CMK (cell line): ENCODE measurements at places on chromosomes 12 and 14.

DNA sequence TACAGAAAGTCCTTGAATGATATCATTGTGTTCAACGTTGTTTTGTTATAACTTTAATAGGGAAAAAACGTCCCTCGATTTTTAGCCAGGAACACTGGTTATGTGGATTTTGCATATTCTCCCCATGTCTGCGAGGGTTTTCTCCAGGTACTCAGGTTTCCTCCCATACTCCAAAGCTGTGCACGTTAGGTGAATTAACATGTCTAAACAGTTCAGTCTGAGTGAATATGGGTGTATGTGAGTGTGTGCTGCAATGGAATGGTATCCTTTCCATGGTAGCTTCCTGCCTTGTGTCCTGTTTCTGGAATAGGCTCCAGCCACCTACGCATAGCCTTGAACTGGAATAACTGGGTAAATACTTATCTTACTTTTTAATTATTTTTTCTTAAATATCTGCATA is 810.8 kb upstream of the ATXN7L3B start:
- DNase-seq = no peak

GRCh38 chr14:84937016-84937415 is 592.9 kb upstream of the FLRT2 start:
- no peak for DNase-seq

GRCh38 chr14:103949131-103949790 is 6.9 kb upstream of the RD3L start:
- DNase-seq = no peak

DNA sequence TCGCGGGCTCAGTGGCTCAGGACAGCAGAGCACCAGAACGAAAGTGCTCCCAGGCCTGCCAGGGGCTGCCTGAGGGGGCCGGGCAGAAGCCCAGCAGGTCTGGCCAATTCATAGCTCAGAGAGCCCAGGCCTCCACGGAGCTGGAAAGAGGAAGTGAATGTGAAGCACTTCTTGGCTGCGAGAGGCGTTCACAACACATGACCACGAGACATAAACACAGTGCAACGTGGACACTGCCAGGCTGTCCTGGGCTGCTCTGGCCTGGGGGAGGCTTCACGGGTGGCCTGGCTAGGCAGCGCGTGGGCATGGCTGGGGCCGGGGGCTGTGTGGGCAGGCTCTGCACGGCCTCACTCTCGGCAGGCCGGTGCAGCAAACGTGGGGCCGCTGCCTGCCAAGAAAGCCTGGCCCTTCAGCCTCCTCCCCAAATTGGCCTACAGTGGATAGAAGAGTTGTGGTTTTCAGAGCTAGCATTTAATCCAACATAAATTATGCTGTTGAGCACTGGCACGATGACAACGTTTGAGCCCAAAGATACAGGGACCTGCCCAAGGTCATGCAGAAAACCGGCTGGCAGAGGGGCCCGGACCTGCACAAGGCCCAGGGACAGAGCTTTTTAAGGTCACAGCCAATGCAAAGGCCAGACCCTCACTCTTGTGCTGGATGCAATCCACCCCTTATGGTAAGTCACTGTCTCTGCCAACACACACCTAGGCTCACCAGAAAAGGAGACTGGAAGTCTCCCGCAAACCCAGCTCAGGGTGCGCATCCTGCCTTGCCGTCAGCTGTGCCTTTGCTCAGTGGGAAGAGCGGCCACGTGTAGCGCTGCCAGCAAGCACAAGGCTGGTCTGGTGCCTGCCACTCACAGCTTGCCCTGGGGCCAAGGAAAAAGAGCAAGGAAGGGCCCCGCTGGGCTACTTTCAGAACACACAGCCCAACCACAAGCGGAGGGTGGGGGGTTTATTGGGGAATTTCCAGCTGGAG is 8.6 kb downstream of the SLC25A29 start:
- DNase-seq = no peak

DNA sequence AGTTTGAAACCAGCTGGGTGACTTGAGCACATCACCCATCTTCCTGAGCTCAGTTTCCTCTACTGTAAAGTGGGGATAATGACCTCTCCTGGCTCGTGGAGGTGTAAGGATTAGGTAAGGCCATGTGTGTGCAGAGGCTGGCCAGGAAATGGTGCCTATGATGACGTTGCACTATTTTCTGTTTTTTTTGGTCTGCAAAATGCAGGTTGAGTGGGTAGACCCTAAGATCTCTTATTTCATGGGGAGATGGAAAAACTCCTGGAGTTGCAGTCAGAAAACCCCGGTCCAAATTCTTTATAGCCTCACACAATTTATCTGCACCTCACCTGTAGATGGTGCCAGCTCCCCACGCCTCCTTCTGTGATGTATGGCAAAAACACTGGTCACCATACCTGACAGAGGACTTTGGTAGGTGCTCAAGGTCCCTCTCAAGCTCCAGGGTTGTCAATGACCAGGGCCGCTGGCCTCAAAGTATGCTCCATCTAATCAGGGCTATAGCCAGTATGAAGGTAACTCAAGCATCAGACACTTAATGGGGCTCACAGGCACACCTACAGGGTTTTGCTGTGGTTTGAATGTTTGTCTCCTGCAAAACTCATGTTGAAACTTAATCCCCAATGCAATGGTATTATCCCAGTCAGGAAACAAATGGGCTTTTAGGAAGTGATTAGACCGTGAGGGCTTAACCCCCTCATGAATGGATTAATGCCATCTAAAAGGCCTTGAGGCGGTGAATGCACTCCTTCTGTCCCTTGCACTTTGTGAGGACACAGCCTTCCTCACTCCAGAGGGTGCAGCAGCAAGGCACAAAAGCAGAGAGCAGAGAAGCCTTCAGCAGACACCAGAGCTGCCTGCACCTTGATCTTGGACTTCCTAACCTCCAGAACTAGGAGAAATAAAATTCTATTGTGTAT is 17.6 kb downstream of the C14orf132 start:
- DNase-seq = no peak

DNA sequence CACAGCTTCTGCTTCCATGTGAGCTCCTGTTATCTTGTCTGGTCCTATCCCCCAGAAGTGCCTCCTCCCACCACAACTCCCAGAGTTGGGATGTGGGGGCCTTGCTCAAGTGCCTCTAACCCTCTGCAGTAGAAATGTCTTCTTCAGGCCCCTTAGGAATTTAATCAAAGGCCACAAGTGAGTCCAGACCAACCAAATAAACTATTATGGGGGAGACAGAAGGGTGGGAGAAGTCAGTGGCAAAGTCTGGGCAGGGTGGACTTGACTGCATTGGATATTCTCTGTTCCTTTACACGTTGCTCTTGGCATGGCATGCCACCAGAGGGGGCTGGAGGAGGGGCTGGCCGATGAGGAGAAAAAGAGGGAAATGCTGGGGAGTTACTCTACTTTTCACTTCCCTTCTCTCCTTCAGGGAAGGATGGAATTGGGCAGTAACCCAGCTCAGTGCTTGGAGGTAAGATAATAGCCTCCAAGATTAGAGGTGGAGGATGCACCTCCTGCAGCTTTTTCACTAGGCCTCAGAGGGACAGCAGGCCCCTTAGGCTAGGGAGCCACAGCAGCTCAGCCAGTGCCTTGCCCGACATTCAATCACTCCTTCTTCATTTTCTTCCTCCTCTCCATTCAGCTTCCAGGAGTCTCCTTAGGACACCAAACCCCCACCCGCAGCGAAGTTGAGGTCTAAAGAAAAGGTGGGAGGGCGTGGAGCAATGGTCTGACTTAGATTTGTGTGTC is 1.2 kb upstream of the AP1G2 start:
- no peak for DNase-seq

DNA sequence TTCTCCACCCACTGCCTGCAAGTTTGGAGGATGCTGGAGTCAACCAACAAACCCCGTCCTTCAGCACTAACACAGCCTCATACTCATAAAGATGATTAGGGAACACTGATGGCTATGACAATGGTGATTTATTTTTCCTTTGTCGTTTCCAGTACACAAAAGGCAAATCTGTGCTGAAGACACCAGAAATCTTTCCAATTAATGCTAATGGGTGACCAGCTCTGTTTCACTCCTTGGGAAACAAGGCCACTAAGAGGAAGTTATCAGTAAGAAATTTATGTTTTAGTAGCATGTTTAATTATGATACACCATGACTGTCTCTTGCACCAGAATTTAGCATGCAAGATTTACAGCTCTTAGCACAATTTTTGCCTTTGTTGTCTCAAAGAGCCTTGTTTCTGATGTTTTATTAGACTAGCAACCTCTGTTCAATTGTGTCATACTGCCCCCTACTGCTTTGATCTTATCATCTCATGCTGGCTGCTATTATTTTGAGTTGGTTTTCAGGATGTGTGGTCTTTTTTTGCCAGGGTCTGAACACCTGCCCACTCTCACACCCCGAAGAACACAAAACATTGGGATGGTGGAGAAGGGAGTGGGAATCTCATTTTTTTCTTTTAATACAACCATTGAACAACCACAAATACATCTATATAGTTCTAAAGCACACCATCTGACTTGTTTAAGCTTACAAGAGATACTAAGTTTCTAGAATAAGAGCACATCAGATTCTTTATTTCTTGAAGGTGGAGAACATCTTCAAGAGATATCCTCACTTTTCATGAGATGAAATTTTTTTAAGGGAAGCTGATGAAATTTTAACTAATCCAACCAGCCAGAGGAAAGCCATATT is 160.9 kb downstream of the SPTSSA start:
- peak; percentile 3 for DNase-seq

DNA sequence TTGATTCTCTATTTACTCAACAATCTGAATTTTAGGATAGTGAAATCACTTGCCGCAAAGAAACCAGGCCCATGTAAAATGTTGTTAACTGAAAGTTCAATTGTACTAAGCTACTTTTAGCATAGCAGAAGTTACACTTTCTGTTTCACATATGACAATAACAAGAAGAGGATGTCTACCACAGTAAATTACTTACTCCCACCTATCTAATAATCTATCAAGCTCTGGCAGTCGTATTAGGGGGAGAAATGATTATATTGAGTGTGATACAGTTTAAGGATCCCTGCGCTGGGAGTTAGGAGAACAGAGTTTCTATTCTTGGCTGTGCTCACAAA is 66.5 kb upstream of the CAND1 start:
- DNase-seq = no peak

DNA sequence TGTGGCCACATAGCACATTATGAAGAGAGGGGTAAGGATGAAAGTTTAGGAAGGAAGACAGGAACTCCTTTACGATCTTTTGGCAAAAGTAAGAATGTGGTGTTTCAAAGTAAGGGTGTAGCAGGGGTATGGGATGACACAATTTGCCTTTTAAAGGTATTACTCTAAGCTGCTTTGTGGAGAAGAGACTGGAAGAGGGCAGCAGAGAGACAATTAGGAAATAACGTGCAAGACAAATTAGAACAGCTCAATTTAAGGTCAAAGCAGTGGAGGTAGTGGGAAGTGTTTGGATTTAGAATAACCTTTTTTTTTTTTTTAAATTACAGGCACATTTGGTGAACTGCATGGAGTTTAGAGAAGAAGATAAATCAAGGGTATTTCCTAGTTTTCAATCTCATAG is 342.6 kb downstream of the NOVA1 start:
- DNase-seq = no peak

DNA sequence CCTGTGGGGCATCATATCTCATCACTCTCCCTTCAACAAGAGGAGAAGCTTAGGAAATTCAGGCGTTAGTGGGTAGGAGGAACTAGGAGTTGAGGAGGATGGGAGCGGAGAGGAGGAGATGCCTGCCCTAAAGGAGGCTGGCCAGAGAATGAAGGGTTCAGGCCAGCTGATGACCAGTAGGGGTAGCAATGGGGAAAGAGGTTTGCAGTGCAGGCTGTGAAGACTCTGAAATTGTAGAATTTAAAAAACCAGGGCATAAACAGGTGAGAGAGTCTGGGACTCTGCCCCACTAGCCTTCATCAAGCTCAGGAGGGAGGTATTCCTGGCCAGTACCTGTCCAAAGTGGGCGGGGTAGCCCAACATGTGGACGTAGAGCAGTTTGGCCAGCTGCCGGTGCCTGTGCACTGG is 809 bp downstream of the AP1G2 start:
- no peak for DNase-seq

DNA sequence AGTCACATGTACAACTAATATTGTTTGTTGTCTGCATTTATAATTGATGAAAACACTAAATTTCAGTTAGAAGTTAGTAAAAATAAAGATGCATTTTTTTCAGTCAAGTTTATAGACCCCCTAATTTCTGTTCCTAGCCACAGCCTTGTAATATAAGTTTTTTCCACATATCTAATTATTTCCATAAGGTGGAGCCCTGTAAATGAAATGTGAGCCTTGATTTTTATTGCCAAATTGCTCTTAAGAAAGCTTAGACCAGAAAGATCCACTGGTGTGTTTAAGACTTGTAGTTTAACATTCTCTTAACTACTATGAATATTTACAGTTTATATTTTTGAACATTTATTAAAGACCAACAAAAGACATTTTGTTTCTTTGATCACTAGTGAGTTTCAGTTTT is 322.1 kb upstream of the RGS6 start:
- DNase-seq = no peak

DNA sequence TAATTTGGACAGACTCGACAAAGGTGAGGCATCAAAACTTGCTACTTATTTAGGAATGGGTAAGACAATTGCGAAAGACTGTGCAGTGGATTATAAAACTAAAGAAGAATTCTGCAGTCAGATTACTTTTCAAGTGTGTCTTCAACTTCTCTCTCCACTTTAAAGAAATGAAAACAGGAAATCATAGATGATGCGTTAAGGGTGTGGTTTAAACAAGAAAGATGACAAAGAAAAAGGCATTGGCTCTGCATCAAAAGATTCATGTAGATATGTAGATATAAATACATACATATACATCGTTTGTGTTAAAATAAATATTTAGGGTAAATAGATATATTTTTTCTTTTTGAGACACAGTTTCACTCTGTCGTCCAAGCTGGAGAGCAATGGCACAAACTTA is 74.6 kb upstream of the PARP11 start:
- DNase-seq = no peak

DNA sequence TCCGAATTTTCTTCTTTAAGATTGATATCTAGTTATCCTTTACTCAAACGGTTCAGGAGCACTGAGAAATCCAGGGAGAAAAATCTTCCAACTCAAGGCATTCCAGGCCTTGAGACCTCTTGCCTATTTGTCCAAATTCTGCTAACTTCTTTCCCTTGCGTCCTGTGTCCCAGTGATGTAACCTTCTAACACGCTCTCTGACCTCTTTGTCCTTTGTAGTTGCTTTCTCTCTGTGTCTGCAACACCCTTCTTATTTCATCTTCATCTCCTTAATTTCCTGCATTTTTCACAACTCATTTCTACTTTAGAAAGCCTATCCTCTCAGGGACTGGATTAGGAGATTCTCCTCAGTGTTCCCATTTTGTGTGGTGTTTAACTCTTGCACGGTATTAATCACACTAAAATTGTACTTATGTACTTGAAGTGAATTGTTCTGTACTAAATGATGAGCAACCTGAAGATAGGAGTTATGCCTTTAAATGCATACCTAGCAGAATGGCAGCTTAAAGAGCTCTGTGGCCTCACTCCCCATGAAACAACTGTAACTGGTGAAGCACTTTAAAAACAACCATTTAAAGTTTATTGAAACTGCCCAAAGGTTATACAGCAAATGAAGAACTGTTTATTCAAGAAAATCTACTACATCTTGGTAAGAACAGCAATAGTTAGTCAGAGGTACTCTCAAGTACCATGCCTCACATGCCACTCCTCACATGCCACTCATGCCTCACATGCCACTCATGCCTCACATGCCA is 7.4 kb upstream of the SNAPC1 start:
- no peak for DNase-seq
